Erythroblast (primary cell): ENCODE measurements at places on chromosomes 1 and 21.
A peak's percentile ranks its signal among the peaks of the same experiment; 100 is the strongest.

DNA sequence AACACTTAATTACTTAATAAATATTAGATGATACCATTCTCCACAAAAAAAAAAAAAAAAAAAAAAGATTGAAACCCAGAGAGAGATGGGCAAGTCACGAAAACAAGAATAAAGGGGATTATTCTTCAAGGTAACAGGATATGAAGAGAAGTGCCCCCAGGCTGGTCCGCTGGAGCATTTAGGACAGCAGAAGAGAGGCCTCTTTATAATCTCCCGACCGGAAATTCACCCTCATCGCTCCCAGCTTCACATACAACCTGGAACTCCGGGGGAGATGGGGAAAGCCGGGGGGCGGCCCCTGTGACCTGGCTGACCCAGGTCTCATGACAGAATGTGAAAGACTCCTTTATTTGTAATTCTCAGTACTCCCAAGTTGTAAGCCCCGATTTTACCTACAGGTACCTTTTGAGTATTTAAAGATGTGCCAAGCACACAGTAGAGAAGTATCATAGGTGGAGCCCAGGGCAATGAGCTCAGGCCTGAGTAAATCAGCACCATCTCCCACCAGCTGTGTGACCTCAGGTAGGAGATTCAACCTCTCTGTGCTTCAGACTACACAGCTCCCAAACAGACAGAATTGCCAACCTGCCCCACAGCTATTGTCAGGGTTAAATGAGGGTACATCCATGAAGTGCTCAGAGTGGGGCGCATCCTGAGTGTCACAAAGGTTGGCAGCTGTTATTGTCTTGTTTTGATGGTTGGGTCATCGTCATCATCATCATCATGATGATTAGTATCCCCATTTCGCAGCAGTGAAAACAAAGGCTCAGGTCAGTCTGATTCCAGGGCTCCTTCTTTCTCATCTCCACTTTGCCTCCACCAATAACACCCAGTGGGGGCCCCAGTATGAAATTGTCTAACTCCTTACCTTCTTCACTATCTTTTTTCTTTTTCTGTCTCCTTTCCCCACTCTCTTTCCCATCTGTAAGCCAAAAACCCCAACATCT, 148.4 kb downstream of the PSMG1 start:
- DNase-seq, result no peak

DNA sequence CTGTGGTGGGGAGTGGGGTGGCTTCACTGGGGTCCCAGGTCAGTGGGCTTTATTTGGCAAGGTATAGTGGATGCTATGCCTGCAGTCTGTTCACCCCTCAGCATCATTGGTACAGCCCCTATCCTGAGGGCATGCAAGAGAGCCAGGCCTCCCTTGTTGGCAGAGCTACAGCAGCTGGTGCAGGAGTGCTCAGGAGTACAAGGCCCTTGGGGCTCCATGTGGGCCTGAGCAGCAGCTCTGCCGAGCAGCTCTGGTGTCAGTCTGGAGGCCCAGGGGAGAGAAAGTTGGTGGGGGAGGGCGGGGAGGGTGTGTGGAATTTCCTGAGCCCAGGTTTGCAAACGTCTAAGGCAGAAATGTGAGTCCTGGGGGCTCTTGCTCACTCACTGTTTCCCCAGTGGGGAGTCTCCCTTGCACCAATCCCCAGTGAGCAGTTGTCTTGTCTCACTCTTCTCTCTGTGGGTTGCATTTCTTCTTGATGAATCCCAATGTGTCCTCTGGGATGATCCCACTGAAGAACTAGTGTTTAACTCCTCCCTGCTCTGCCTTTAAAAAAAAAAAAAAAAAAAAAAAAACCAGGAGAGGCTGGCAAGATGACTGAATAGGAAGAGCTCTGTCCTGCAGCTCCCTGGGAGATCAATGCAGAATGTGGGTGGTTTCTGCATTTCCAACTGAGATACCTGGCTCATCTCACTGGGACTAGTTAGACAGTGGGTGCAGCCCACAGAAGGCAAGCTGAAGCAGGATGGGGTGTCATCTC, 39.5 kb upstream of the CYP4X1 start:
- no peak for DNase-seq

- no peak for DNase-seq
Measured at GRCh38 chr21:35381743-35382310, 332.7 kb upstream of the RUNX1 start.

GRCh38 chr1:9129266-9130041, 552 bp upstream of the GPR157 start:
- peak; percentile 70 for DNase-seq

- DNase-seq, result peak; percentile 88
Measured at GRCh38 chr1:234583755-234584419, 26.1 kb downstream of the IRF2BP2 start.

GRCh38 chr1:105641407-105641806, 1415.1 kb upstream of the PRMT6 start:
- no peak for DNase-seq

DNA sequence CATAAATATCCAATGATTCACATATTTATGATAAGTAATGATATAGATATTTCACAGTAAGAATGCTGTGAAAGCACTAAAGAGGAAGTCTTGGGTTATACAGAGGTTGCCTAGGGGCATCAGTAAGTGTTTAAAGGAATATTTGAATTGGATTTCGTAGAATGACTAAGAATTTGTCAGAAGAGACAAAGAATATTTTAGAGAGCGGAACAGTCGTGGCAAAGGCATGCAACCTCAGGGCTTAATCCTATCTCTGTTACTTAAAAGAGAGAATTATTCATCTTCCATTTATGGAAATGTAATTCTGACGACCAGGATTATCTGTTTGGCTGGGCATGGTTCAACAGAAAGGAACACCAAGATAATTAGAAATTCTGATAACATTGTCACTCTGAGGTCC, 171.9 kb upstream of the NR5A2 start:
- DNase-seq, result peak; percentile 19

DNA sequence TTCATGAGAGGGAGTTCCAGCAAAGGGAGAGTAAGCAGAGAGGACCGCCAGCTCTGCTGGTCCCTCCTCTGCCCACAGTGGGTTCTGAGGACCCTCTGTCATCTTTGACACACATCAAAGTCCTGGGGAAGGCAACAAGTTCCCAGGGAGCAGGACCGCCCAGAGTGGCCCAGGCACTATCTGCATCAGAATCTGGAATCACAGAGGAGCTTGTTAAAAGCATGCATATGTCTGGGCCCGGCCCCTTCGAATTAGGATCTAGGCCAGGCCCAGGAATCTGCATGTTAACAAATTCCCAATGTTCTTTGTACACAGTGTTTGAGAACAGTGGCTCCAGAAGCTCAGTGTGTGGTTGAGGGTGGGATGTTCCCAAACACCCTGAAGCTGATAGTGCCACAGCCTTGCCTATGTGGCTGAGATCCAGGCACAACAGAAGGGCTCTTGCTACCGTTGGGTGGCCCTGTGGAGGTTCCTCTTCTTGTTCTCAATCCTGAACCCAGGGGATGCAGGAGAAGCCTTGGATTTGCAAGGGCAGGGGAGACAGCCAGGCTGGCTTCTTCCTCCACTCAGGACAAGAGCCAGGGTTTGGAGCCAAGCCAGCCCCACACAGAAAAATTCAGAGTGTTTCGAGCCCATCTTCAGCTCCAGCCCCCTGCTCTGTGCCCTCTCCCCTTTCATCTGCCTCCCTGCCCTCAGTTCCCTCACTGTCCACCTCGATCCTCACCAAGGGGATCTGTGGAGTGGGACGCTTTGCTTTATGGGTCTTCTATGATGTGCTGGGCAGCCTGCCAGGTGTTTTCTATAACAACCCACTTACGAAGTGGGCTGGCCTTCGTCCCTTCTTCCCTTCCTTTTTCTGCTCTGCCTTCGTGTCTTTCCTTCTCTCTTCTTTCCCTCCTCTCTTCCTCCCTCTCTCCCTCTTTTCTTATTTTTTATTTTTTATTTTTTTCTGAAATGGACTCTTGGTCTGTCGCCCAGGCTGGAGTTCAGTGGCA, 129.0 kb upstream of the TMPRSS2 start:
- DNase-seq, result no peak

DNA sequence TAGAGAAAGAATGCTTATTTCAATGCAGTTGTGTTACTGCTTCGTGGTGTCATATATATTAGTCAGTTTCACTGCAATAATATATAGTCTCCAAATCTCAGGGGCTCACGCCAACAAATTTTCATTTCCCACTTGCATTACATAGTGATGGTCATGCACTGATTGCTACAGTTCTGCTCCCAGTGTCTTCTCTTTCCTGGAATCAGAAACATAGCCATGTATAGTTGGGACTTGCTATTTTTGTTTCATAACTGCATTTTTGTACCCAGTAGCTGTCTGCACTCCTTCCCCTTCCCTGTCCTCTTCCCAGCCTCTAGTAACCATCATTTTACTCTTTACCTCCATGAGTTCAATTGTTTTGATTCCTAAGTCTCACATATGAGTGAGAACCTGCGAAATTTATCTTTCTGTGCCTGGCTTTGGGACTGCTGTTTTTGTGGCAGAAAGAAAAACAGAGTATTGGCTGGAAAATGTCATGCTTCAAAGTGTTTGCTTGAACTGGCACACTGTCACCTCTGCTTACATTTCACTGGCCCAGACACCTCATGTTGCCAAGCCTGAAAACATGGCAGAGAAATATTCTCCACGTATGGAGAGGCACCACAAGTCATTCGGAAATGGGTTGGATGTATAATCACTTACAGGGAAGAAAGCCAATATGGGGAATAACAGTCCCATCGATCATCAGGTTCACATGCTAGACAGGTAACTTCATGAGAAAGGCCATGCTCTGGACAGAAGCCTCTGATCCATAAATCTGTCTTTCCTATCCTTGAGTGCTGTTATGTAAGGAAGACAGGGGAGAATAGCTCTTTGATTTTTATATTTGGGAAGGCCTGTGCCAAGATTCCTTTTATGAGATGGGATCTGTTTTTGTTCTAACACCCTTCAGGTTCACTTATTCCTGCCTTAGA, 60.4 kb upstream of the BACH1 start:
- no peak for DNase-seq

GRCh38 chr1:50279622-50280330, 143.5 kb downstream of the DMRTA2 start:
- peak; percentile 12 for DNase-seq

DNA sequence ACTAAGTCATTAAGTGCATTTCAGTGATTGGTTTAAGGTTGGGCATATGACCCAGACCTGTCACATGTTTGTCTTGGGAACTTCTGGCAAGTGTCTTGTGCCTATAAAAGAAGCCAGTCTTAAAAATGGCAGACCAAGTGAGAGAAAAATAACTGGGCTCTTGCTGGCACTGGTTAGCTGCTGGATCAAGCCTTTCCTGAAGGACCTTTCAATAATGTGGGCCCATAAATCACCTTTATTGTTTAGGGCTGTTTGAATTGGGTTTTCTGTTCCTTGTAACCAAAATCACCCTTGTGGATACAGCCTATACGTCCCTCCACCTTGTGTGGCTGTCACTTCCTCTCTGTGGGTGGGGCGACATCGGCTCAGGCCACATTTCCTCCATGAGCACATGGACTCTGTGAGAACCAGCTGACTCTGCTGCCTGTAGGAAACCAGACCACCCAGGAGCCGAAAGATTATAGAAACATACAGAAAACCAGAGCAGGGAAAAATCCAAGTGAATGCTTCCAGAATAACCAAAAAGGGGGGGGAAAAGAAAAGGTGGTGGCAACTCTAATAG, 25.6 kb upstream of the WNT4 start:
- DNase-seq, result no peak

DNA sequence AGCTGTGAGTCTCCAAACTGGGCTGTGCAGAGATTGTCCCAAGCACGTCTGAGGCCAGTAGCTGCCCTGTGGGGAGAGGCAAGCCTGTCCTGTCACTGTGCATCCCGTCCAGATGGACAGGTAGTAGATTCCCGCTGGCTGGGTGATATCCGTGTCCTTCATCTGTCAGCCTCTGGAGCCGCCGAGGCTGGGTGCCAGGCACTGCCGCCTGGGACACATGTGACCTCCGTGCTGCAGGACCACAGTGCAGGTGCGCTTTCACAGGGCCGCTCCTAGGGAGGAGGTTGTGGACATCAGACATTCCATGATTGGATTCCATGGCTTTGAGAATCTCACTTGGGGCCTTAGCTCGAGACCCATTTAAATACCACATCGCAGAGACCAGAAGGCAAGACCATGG, 4.7 kb downstream of the PDXK start:
- DNase-seq, result no peak

DNA sequence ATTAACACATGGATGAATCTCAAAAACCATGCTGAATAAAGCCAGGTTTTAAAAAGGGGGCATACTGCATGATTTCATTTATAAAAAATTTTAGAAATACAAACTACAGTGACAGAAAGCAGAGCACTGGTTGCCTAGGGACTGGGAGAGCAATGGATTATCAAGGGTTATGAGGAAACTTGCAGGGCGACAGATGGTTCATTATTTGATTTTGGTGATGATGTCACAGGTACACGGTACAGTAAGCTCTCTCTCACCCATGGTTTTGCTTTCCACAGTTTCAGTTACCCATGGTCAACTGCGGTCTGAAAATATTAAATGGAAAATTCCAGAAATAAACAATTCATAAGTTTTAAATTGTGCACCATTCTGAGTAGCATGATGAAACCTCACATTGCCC, 14.1 kb downstream of the VAMP4 start:
- no peak for DNase-seq

DNA sequence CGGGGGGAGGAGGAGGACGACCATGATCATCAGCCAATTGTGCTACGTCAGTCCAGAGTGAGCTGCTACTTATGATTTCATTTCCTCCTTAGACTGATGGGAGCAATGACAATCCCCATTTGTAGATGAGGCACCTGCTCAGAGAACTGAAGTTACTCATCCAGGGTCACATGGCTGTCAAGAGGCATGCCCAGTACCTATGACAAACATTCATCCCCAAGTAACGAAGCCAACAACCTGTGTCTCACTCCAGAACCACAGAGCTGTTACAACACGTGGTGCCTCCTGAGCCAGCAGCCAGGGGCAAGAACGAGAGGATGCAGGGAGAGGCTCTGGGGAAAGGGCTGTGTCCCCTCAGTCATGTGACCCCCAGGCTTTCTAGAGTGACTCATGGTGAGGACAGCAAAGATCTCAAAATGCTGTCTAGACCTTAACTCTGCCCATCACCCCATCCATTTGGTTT, 93.6 kb downstream of the SIM2 start:
- no peak for DNase-seq

DNA sequence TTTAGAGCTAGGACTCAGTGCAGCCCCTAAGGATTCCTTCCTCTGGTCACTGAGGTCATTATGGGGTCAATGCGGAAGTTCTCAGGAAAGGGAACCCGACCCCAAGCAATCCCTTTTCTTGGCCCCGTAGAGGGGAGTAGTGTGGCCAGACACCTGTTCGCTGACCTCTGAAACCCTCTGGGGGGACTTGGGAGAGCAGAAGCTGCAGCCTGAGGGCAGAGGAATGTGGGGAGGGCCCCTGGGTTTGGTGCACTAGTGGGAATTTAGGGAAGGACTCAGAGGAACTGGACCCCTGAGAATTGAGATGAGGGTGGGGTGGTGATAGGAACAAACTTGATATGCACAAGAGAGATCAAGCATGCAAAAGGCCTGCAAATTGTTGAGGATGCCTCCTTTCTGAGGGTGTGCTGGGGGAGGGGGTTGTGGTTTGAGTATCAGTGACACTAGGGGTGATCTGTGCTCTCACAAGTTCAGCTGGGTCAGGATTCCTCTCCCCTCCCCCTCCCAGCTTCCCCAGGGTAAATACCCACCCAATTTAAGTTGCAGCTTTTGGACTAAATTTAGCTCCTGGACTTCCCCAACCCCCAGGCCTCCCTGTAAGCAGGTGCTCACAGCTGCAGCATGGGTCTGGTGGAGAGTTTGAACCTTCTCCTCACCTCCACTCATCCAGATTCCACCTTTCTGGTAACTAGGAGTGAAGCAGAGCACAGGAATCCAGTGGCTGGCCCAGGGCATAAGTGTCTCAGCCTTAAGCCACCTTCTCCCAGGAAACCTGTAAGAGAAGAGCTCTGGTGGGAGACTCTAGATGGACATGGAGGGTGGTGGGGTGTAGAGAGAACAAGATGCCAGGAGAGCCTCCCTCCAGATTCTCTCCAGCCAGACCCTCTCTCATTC, 13.5 kb downstream of the ADAMTSL4 start:
- DNase-seq, result peak; percentile 61
